HL-60 (cell line): ENCODE measurements at places on chromosomes 12 and 14.

GRCh38 chr12:66380769-66381535 is 78.7 kb downstream of the HELB start:
- DNase-seq = peak; percentile 7

GRCh38 chr12:25311506-25311905 is 60.8 kb upstream of the KRAS start:
- DNase-seq = no peak

DNA sequence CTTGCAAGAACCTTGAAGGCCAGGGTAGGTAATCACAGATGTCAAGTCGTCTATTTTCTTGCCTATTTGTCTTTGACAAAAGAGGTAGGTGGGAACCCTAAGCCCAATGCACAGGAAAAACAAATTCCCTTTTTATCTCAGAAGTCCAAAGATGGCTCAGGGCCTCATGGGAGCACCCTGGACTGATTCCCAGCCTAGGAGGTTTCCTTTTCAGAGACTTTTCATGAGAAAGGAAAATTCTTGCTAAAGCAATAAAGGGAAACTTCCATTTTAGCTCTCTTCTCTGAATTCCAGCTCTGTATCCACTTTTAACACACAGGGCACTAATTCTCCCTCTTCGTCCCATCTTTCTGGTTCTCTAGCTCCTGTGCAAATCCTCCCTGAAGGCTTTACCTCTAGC is 1.2 kb downstream of the ZNF641 start:
- DNase-seq = no peak

GRCh38 chr12:96335270-96335669 is 65.0 kb downstream of the CDK17 start:
- no peak for DNase-seq

GRCh38 chr14:39433452-39433813 is 1.2 kb upstream of the FBXO33 start:
- no peak for DNase-seq

GRCh38 chr12:114238808-114239207 is 167.1 kb downstream of the TBX5 start:
- DNase-seq = no peak

DNA sequence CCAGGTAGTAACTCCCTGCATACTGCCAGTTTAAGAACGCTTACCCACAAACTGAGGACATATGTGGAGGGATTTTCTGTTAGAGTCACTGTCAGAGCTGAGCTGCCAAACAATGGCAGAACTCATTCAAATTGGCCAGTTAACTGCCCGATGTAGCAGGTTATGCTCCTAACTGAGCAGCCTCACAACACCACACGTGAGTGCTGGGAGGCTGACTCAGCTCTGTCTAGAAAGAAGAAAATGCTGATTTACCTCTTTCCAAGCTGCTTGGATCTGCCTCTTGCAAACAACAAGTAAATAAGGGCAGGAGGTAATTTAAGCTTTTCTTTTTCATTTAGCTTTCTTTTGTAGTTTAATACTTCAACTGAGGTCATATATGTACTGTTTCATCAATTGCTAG is 195.6 kb downstream of the PELI2 start:
- no peak for DNase-seq

DNA sequence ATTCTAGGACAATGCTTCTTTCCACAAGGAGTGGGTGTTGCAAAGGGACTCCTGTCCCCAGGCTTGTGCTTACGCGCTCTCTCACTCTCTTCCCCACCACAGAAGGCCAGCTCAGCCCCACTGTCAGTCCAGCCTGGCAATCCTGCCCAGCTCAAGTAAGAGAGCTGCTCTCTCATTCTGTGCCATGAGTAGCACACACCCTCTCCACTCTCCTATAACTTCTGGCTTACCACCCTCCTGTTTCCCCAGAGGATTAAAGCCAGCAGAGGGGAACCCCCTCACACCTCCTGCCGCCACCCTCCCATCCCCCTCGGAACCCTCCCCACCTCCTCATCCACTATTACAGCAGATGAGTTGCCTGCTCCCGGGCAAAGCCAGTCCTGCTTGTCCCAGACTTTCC is 17.1 kb downstream of the NCKAP5L start:
- no peak for DNase-seq

DNA sequence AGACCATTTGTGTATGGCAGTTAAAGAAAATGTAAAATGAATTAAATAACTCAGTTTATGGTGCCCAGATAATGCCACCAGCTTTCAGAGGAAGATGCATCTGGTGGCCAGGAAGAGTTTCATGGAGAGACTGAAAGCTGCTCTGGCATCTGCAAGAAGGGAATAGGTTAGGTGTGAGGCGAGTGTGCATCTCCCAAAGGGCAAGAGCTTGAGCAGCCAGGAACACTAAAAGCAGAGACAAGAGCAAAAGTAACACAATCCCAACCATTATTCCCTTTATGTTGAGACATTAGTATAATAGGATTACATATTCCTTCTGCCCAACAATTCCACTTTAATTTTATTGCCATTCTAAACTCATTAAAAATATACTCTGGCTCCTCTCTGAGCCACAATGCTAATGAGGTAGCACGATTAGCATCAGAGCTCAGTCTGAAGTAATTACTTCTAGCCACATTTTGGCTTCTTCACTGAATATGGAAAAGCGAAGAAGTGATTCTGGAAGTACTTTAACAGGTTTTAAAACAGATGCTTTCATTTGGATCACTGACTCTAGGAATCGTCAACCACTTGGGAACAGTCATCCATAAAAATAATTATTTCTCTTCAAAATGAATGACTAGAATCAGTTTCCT is 309.4 kb upstream of the TMTC1 start:
- no peak for DNase-seq

GRCh38 chr12:95396849-95397468 is 77.0 kb upstream of the METAP2 start:
- DNase-seq = no peak

DNA sequence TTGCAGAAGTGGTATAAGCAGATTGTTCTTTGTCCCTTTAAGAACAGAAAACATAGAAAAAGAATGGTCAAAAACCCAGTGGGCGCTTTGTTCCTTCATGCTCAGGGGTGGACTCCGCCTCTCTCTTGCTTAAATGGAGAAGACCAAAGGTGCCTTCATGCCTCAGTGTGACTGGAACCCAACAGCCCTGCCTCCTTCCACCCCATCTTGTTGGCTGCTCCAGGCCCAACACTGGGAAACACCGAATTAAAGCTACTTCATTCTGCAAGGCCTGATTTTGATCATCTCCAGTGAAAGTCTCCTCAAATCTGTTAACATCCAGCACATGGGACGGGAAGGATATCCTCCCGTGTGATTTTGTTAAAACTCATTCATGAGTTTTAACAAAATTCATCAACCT is 103.7 kb downstream of the BCL11B start:
- DNase-seq = no peak

GRCh38 chr12:3837049-3837448 is 36.1 kb downstream of the PARP11 start:
- DNase-seq = no peak

DNA sequence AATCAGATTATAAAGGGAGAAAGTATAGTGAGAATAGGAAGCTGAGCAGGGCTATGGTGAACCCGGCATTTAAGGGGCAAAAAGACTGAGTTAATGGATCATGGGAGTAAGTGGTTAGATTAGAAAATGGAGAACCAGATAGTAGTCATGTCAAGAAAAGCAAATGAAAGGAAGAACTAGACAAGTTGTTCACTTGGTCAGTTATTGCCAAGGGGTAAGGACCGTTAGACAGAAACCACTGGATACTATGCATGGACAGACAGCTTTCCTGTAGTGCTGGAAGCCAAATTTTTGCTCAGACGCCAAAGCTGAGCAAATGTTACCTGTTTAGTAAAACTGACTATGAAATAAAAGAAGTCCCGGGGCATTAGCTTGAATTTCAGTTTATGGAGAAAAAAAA is 3.8 kb downstream of the LIMA1 start:
- DNase-seq = no peak

DNA sequence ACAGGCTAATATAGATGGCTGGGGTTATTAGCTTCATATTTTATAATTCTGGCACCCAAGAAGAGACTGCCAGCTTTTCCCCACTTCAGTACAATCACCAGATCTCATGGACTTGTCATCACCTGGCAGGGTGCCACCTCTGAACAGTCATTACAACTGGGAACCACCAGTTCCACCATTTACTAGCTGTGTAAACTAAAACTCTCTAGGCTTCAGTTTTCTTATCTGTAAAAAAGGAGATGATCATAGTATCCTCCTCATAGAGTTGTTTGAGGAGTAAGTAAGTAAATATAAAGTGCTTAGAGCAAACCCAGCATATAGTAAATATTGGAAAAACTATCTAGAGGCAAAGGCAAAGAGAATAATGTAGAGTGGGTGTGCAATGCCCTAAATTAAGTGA is 19.3 kb downstream of the CPNE8 start:
- no peak for DNase-seq

- DNase-seq = no peak
Measured at GRCh38 chr12:57087010-57087690, 1.8 kb upstream of the NAB2 start.

DNA sequence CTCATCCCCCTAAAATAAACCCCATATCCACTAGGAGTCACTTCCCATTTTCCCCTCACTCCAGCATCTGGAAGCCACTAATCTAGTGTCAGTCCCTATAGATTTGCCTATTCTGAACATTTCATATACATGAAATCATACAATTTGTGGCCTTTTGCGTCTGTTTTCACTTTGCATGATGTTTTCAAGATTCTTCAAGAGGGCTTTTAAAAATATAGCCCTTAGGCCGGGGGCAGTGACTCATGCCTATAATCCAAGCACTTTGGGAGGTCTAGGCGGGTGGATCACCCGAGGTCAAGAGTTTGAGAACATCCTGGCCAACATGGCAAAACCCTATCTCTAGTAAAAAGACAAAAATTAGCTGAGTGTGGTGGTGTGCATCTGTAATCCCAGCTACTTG is 104.7 kb downstream of the VEZT start:
- DNase-seq = no peak

DNA sequence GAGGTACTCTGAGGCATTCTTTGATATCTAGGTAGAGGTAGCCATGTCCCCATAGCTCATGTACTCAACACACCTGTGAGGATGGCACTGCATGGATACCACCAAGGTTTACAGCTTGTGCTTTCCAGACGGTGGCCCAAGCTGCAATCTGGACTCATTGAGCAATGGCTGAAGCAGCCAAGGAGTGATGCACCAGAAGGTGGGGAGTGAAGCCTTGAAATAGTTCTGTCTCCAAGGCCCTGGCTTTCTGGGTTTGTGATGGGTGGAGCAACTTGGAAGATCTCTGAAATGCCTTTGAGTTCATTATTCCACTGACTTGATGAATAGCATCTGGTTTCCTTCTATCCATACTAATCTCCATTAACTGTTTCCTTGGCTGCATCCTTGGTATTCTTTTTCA is 290.0 kb upstream of the NOVA1 start:
- DNase-seq = no peak

GRCh38 chr12:32901553-32901952 is 5.0 kb upstream of the PKP2 start:
- no peak for DNase-seq

- DNase-seq = no peak
Measured at GRCh38 chr12:43131301-43131700, 420.7 kb downstream of the ADAMTS20 start.

DNA sequence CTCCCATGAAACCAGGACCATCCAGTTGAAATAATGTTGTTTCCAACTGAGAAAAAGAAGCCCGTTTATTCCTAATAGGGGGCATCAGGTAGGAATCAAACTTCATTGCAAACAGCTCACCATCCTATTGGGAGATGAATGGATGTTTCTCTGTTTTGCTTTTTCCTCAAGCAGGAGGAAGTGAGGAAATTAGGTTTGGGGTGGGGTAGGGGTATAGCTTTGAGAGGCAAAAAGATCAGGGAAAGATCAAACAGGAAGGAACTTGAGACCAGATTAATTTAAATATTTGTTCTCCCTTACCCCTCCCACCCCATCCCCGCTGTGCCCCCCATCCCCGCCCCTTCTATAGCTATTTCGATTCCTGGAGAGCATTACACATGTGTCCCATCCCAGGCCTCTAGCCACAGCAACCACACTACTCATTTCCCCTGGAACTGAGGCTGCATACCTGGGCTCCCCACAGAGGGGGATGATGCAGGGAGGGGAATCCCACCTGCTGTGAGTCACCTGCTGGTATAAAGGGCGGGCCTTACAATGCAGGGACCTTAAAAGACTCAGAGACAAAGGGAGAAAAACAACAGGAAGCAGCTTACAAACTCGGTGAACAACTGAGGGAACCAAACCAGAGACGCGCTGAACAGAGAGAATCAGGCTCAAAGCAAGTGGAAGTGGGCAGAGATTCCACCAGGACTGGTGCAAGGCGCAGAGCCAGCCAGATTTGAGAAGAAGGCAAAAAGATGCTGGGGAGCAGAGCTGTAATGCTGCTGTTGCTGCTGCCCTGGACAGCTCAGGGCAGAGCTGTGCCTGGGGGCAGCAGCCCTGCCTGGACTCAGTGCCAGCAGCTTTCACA is at the start of gene IL23A:
TSS of gene IL23A (plus strand) at position 577 of the 850 bp plus-strand sequence. CDS start at position 738, 161 bp downstream.
- DNase-seq = peak; percentile 35

DNA sequence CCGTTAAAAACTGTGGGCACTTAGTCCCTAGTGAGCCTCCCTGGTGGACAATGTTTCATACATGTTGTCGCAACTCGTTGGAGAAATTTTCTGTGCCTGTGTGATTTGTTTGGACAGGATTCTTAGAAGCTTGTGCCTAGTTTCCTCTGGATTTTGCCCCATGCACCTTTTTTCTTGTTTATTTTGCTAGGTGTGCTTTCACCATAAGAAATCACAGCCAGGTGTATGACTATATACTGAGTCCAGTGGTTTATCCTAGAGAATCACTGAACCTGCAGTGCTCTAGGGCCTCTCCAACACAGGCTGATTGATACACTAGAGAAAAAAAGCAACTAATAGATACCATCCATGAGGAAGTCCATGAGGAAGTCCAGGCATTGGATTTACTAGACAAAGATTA is 33.1 kb upstream of the OASL start:
- no peak for DNase-seq

GRCh38 chr14:22656945-22657731 is 13.0 kb upstream of the OR6J1 start:
- DNase-seq = no peak

GRCh38 chr12:119748497-119748896 is 80.6 kb downstream of the PRKAB1 start:
- DNase-seq = no peak

DNA sequence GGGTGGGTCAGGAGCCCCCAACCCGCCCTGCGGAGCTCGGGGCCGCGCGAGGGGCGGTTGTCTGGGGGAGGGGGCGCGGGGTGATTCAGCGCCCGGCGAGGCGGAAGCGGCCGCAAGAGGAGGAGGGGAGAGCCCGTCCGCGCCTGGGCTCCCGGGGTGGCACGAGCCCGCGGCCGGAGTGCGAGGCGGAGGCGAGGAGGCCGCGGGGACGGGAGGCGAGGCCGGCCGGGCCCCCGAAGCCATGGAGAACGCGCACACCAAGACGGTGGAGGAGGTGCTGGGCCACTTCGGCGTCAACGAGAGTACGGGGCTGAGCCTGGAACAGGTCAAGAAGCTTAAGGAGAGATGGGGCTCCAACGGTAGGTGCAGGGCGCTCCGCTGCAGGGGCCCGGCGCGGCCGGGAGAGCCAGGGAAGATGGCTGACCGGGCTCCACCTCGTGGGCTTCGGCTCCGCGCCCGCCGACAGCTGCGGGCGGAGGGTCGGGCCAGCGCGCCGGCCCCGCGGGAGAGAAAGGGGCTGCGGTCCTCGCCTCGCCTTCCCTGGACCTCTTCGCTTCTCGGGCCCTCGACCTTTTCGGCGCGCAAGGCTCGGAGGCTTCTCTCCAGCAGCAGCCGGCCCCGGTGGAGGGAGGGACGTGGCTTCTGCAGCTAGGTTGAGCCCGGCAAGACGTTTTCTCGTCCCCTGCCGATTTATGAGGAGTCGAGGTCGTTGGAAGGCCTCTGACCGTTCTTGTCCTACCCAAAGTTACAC is 677 bp downstream of the ATP2A2 start:
- peak; percentile 67 for DNase-seq

- no peak for DNase-seq
Measured at GRCh38 chr14:65260786-65261185, 151.7 kb upstream of the FUT8 start.

- no peak for DNase-seq
Measured at GRCh38 chr12:126998031-126998430, 1268.9 kb upstream of the TMEM132C start.
